ENCODE measurements at places on chromosomes 11 and 22.

GRCh38 chr11:6705905-6706535 is 22.9 kb upstream of the MRPL17 start:
- no peak for DNase-seq

DNA sequence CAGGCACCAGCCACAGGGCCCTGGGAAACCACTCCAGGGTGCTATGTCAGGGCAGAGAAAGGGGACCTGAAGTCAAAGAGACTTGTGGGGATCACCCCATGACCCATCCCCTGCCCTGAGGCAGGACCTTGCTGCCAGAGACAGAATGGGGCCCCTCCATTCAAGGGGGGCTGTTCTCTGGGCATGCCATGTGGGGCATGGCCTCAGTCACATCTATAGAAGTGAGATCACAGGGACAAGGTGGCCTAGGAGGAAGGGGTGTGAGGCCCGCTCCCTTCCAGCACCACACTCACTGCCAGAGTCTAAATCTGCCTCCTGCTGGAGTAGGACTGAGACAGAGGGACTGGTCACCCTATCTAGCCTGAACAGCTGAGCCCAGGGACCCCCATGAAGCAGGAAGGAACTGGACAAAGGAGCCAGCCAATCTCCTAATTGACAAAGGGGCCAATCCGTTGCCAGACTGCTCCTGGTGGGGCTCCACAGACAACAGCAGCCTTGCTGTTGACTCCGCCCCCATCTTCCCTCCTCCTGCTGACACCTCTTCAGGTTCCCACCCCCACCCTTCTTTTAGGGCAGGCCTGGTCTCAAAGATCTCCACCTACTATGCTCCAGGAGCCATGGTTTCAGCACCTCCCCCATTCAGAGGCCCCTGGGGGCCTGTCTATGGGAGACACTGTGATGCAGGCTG is 26.0 kb downstream of the NEAT1 start:
- DNase-seq = no peak

- DNase-seq = no peak
Observed at GRCh38 chr11:6632116-6633073, 13.2 kb upstream of the TPP1 start.

DNA sequence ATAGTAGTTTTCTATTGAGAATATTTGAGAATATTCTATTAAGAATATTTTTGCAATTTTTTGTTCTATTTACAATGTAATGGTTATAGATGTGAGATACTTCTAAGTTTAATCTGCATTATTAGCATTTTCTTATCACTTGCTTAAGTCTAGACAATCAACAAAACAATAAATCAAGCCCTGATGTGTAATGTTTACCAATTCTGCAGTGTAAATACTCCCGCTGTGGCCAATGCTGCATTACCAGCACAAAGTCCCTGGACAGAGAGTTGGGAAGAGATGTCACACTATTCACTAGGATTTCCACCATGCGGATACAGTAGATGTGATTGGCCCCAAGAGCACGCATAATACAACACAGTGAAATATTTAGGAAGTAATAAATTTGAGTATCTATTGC is 47.6 kb upstream of the GCAT start:
- no peak for DNase-seq

DNA sequence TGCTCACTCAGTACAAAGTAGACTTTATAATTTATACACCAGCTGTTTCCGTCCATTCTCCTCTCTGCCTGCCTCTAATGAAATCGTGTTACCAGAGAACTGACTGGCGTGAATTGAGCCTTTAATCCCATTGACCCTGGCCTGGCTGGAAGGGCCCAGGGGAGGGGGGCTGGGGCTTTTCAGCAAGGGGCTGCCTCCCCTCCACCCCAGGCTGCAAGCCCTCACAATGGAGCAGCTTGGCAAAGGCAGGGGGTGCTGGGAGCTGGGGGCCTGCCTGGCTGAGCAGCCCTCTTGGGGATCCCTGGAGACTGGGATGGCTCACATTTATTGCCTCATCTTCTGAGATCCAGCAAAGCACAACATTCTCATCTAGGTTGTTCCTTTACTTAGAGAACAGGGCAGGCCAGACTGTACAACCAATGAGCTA is 25.8 kb upstream of the LMO1 start:
- DNase-seq = no peak

GRCh38 chr11:118217575-118217974 is 7.2 kb downstream of the JAML start:
- DNase-seq = no peak

DNA sequence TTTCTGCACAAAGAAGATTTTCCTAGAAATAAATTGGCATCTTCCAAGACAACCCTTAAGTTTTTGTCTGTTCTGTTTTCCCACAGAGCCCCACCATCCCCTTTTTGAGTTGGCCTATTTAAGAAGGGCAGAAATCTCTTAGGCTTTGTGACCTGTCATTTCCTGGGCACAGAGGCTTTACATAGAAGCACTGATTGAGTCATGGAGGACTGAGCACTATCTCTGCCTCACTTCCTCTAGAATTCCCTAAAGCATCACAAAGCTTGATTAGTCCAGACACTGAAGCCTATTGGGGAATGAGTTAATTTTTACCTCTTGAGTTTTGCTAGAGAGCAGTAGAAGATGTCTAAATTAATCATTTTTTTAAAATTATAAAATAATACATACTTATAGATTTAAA is 25.4 kb downstream of the TRIM44 start:
- DNase-seq = no peak

- no peak for DNase-seq
Observed at GRCh38 chr11:100705447-100705846, 18.4 kb downstream of the ARHGAP42 start.

- DNase-seq = no peak
Observed at GRCh38 chr11:44004452-44005062, 43.2 kb upstream of the ACCSL start.

DNA sequence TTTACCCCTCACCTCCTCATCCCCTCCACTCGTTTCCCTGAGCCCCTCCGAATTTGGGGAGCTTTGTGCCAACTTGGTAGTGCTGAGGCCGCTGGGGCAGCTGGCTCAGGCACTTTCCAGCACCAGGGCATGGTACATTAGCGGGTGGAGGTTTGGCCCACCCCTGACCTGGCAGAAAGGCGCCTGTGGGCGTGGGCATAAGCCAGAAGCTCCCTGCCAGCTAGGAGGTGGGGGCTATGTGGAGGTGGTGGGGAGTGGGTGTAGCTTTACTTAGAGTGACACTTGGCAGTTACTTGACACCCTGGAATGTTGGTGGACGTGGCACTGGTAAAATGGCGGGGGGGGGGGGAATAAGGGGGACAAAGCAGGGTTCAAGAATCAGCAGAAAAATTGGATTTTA is 10.3 kb upstream of the IGF2 start:
- DNase-seq = no peak

DNA sequence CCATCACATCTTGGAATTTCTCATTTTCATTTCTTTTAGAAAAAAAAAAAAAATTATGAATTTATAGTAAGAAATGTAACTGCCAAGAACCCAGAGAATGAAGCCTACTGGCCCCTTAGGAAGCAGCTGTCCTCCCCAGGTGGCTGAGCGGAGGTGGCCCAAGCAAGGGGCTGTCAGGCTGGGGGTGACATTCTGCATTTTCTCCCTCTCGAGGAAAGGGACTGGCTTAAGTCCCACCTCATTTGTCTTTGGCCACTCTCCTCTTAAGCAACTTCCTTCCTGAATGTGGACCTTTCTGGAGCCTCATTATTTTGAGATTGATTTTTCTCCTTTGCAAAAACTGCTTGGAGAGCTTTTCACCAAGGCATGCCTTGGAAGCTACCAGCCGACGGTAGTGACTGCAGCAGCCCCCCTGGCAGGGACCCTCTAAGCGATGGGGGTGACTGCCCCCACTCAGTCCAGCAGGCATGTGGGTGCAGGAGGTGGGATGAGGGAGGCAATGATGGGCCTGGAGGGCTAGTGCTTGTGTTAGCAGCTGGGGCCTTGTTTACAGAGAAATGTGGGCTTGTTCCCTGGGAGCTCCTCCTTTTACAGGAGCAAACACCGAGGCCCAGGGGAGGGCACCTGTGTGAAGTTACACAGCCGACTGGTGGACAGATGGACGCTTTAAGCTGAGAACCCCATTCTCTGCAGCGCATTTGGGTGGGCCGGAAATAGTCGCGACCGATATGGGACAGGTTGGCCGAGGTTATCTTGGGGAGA is 111.7 kb downstream of the MORC2 start:
- no peak for DNase-seq

GRCh38 chr11:122494221-122494620 is 161.3 kb upstream of the UBASH3B start:
- DNase-seq = no peak

DNA sequence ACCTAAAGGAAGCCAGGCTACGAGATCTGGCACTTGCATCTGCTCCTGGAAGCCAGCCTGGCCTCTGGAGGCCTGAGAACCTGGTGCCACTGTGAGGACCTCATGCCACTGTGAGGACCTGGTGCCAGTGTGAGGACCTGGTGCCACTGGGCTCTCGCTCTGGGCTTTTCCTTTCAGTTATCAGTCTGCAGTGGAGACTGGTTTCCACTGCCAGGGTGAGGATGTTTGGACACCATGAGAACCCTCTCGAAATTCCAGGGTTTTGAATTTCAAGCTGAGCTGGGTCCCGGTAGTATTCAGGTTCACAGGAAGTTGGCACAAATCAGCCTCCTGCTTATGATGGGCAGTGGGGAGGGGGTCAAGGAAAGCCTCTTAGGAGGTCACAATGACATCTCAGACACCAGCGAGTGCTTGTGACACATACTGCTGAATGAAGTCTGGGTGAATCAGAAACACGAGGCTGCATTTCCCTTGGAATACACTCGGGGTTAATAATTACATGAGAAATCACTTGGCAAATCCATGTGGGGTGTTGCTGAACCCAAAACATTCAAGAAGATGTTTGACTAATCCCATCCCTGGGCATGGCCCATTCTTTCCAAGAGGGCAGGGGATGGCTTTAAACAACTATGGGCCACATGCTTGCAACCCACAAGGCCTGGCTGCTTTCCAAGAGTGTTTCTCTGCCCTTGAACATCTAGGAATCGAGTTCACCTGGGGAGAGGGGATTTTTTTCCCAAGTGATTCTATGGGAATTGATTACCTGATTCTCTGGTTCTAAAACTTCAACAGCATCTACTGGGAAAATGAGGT is 60.2 kb downstream of the LINC01488 start:
- no peak for DNase-seq

DNA sequence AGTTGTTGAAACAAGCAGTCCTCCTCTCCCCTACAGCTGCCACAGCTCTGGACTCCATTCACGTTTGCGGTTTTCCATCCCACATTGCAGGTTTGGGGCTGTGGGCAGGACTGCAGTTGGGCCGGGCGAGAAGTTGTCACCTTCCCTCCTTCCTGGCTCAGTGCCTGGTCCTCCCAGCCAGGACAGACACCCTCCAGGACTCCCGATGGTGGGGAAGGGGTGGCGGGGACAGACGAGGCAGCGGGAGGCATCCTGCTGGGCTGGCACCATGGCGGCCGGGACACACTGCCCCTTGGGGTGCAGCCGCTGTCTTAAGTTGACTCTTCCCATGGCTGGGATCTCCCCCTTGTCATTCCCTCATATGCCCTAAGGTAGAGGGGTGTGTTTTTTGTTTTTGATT is 615.2 kb downstream of the BRD1 start:
- no peak for DNase-seq

DNA sequence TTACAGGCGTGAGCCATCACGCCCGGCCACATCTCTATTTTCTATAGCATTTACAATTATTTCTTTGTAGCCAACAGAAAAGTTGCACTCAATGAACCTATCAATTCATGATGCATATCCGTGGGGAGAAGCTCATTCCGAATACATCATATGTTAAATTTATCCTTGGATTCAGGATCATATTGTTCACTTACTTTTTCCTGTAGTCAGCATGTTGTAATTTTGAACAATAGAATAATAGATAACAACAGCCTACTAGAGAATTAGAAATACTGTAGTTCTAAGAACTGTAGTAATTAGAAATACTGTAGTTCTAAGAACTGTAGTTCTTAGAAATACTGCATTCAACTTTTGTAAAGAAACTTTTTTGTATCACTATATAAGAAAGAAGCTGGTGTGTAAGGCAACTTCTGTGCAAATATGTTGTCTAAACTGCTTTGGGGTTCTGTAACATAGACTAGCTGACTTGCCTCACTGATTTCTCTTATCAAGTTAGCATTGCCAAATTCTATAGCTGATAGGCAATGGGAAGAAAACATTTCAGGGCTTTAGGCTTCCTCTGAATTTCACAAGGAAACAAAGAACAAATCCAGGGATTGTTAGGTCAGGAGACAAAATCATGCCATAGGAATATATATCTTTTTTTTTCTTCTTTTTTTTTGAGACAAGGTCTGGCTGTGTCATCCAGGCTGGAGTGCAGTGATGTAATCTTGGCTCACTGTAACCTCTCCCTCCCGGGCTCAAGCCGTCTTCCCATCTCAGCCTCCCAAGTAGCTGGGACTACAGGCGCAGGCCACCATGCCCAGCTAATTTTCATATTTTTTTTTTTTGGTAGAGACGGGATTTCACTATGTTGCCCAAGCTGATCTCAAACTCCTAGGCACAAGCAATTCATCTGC is 91.9 kb downstream of the CSTPP1 start:
- no peak for DNase-seq

DNA sequence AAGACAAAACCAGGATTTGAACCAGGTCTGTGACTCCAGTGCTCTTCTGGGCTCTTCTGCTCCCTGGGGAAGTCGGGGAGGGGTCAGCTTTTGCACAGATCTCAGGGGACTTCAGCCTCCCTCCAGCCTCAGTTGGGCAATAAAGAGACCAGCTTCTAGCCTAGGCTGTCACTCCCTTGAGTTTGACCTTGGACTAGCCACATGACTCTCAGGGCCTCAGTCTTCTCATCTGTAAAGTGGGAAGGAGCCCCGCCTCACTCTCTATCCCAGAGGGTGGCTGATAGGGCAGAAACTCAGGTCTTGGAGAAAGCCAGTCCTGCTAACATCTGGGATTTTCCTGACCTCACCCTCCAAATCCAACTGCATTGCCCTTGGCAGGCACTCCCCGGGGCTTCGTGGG is 38.7 kb downstream of the ELFN2 start:
- DNase-seq = no peak

- DNase-seq = no peak
Observed at GRCh38 chr22:25370322-25370721, 150.9 kb downstream of the CRYBB2 start.

- DNase-seq = no peak
Observed at GRCh38 chr22:48224332-48224731, 1461.9 kb downstream of the TBC1D22A start.

DNA sequence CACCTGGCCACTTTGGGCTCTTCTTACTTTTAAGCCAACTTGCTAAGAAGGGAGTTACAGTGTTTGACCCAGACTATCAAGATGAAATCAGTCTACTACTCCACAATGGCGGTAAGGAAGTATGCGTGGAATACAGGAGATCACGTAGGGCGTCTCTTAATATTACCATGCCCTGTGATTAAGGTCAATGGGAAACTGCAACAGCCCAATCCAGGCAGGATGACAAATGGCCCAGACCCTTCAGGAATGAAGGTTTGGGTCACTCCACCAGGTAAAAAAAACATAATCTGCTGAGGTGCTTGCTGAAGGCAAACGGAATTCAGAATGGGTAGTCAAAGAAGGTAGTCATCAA is 1.0 kb upstream of the YPEL4 start:
- no peak for DNase-seq

DNA sequence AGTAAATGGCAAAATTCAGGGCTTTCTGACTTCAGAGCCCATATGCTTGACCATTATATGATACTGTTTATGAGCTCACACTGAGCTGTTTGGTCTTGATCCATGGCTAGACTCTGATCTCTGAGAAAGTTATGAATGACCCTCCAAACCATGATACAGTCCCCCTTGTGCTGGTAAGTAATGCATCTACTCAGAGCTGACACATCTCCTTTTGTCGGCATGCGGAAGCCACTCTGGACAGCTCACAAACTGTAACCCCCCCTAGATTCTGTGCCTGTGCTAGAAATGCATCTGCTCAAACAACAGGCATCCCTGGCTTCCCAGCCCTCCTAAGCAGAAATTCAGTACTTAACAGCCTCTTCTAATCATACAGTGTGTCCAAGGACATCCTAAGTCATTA is 150.8 kb upstream of the RAG2 start:
- DNase-seq = no peak
